HAP-1 (cell line): ENCODE measurements at places on chromosomes 1 and 21.

DNA sequence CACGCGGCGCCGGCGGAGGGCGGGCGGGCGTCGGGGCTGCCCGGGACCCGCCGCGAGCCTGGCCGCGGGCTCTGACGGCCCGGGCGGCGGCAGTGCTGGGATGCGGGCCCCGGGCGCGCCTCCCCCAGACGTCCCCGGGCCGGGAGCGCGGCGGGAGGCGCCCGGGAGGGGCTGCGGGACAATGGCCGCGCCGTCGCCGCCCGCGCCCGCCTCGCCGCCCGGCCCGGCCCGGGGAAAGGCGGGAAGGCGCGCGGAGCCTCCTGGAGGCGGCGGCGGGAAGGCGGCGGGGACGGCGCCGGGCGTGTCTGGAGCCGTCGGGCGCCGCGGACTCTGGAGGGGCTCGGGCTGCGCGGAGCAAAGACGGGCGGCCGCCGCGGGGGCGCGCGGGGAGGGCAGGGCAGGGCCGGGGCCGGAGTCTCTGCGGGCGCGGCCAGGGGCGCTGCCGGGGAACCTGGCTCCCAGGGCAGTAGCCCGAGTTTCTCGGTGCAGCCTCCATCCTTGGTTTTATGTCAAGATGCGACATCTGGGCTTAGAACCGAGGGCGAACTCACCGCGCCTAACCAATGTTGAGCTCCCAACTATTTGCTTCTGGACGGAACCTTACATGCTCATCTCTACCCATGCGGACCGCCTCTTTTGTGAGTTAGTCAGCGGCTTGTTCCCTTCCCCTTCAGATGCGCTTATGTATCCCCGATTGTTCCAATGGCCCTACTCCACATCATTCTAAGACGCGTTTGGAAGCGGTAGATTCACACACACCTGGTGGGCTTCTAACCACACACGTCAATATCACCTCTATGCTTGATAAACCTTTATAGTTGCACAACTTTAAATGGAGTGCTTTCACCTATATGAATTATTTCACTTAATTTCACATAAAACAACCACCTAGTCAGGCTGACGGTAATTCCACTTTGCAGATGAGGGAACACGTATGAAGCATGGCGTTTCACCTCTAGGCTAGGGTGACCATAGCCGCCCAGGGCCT is 651 bp downstream of the ZBTB8A start:
- DNase-seq: no peak

- DNase-seq: no peak
Observed at GRCh38 chr21:38831526-38832467, 26.1 kb downstream of the ETS2 start.

DNA sequence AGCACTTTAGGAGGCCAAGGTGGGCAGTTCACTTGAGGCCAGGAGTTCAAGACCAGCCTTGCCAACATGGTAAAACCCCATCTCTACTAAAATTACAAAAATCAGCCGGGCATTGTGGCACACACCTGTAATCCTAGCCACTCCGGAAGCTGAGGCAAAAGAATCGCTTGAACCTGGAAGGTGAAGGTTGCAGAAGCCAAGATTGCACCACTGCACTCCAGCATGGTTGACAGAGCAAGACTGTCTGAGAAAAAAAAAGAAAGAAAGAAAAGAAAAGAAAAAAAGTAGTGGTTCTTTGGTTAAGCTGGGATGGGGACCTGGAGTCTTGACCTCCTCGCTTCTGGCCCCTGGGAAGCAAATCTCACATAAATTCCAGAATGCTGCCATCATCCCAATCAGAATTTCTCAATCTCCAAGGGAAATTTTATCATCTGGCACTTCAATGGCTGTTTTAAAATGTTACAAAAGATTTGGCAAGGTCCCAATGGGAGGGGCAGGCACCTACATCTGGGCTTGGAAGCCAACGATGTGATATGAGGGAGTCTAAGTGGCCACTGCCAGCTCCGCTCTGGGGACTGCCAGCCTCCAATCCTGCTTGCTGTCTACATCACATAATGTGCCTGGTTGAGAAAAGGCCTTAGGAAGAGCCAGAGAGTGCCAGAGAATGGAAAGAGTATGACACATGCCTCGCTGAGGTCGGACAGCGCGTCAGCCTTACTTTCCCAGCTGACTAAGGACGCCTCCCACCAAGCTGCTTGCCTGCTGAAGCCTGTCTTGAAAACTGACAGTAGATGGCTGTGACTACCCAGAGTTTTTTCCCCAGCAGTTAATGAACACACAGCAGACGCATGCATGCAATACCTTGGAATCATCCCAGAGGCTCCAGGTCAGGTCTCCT is 42.1 kb upstream of the SRP9 start:
- DNase-seq: no peak

DNA sequence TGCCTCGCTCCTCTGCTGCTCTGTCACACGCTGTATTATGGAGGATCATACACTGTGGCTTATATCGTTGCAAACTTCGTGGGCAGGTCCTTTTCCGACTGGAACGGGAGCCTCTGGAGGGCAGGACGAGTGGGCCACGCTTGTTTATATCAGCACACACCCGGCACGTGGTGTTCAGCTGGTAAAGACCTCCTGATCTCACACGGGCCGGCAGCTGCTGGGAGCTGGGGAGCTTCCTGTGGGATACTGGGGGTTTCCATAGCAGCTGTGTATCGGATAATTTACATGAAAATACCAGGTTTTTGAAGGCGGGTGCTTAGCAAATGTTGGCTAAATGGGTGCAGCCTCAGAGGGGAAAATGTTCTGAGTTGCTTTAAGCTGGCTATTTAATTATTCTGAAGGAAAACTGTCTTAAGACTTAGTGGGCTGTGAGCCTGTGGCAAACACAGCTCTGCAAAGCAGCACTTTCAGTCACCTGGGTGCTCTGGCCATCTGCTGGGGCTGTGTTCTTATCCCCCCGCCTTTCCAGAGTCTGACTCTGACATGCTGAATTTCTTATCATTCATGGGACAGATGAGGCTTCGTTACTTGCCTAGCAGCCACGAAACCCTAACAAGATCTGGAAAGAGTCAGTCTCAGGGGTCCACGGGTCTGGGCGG is 103.6 kb upstream of the GCLM start:
- DNase-seq: peak; percentile 30

DNA sequence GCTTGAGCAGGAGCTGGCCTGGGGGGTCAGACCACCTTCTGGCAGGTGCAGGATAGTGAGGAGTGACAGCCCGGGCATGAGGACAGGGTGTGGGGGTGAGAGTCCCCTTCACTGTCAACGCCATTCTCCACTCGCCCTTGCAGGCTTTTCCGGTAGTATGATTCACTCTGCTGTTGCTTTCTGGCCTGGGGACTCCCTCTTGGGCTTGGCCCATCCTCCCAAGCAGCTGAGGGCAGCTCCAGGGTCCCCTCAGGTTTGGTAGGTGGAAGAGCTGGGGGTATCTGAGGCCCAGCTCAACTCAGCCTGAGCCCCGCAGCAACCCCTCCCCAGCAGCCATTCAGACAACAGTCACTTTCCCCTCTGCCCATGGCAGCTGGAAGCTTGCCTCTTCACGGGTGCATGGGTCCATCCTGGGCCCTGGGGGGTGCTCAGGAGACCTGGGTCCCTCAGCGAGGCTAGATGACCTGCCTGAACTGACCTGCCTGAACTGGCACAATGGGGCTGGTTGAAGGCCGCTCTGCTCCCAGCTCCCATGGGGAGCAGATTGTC is 1.3 kb downstream of the CLDN19 start:
- DNase-seq: no peak
